Skeletal muscle cell (primary cell): ENCODE measurements at places on chromosomes 4 and X.

DNA sequence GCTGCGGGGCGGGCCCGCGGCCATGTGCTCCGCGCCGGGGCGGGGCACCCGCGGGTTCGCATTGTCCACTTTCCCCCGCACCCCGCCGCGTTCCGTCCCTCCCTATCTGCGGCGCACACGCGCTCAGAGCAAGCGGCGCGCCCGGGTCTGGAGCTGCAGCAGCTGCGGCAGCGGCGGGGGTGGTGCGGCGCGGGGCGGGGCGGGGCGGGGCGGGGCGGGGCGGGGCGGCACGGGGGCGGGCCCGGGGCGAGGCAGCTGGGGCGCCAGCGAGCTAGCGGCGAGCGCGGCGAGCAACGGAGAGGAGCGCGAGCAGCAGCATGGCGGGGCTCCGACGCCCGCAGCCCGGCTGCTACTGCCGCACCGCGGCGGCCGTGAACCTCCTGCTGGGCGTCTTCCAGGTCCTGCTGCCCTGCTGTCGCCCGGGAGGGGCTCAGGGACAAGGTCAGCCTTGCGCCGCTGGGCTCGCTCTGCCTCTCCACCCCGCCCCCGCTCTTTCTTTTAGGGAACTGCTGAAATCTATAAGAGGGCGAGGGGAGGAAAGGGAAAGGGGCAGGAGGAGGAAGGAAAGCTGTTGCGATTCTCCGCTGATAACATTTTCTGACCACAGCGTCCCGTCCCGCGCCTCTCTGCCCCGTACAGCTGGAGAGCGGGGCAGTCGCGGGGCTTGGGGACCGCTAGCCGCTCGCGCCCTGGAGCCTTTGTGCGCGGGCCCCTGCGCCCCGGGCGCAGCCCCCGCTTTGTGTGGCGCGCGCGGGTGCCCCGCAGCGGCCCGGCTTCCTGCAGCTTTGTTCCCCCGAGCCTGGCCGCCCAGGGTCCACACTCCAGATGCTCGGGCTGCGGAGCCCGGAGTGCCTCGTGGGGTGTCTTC lies at the start of gene TMEM131L:
Gene TMEM131L (plus strand): TSS at position 280 of the 868 bp plus-strand sequence. CDS start 38 bp downstream, at position 318.
- DNase-seq = no peak

- DNase-seq = no peak
These were observed 436.4 kb downstream of the BCOR start for GRCh38 chrX:39661116-39661907.

- no peak for DNase-seq
These were observed 235.1 kb upstream of the HCCS start for GRCh38 chrX:10875995-10876394.

GRCh38 chr4:24112466-24112865 lies 222.6 kb upstream of the PPARGC1A start:
- peak; percentile 51 for DNase-seq

DNA sequence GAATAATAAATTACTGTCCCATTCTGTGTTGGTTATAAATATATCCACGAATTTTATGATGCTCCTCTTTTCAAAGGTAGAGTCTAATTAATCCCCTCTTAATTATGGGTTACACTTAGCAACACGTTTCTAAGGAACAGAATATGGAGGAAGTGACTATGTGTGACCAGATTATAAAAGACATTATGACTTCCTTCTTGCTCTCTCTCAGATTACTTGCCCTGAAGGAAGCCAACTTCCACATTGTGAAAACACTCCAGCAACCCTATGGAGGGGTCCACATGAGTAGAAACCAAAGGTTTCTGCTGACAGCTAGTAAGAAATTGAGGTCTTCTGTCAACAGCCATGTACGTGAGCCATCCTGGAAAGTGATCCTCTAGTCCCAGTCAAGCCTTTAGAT lies 59.3 kb downstream of the WDFY3 start:
- no peak for DNase-seq

DNA sequence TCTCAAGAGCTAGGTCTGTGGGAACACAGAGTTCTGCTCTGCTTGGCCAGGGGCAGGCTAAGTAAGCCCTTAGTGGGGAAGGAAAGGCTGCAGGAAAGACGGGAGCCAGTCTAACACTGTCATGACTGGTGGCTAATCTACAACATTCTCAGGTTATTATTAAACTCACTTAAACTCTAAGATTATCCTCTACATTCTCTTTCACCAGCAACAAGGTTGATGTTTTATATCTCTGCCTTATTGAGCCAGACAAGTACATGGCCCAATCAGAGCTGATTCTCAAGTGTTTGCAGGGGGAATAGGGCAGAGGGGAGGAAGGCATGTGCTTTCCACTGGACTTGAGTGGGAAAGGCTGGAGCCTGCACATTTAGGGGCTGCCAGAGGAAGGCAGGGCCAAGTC lies 50.9 kb upstream of the FAM241A start:
- DNase-seq = no peak

DNA sequence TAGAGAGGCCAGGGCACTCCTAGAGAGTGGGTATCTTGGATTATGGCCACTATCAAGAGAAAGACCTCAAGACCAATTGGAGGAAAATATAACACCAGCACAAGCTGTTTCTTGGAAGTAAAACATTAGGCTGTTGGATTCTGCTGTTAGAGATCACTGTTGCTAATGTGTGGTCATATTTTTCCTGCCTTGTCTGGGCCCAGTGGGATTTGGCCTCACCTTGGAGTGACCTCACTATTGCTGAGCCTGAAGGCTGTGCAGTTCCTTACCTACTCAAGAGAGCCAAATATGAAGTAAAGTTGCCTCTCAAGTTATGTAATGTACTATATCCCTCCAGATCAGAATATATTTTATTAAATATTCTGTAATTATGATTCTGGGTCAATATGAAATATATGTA lies 355.4 kb upstream of the CTSO start:
- no peak for DNase-seq

GRCh38 chr4:55543858-55544257 lies 2.9 kb downstream of the CLOCK start:
- DNase-seq = no peak

DNA sequence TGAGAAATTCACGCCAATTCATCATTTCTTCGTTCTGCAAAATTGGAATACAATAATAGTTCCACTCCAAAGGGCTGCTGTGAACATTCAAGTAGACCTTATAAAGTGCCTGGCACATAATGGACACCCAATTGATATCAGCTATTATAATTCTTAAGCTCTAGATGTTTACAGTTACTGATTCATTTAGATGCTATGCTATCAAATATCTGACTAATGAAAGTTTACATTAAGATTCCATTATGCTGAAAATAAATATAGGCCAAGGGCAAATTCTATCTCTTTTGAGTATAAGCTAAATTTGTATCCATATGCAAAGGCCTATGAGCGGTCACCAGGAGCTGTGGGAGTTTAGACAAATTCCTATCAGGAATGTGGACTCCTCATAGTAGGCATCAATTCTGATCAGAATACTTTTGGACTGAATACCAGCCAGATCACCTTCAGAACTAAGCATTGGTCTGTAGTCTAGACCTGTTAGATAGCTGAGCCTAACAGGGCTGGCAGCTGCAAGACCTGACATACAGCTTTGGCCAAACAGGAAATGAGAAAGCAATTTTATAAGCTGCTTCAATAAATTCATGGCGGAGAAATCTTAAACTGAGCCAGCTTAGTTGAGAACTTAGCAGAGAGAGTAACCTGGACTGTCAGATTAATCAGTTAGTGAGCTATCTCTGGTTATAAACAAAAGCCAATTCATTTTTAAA lies 384.3 kb upstream of the ACTRT1 start:
- no peak for DNase-seq

DNA sequence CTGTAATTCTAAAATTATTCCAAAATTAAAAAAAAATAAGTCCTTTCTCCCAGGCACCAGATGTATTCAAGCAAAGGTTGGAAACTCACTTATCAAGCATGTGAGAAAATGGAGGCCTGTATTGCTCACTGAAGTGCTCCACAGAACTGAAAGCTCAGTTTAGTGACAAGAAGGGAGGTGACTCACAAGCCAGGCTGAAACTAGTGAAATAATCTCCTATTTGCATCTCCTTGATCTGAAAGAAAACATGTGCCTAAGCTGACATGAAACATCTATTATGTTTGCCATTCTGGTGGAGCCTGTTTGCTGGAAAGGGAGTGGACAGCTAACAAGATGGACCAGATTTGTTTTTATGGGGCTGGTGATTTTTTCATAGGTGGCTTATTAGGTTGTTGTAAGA lies 54.0 kb upstream of the AMELX start:
- peak; percentile 21 for DNase-seq

GRCh38 chrX:87580862-87581261 lies 63.3 kb downstream of the KLHL4 start:
- no peak for DNase-seq

DNA sequence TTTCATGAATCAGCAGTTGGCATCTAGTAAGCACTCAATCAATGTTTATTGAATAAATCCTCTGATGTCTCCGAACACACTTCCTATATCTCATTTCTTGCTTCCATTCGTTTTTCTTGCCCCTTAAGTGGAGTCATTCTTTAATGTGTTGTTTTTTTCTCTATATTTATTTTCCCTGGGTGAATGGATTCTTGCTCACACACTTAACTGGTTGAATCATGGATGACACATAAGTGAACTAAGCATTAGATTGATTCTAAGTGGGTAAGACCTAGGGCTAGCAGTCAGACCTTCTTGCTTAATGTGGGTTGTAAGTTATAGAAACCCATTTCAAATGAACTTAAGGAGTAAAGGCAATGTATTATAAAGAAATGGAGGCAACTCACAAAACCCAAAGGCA lies 111.1 kb downstream of the RTL3 start:
- no peak for DNase-seq
